Heart left ventricle (tissue), 16 donors: ENCODE measurements at places on chromosomes 12 and 14. TPM values are rescaled to one million over a fixed set of nuclear protein-coding genes. Genes with fewer than 3 reads are reported as not detected.

DNA sequence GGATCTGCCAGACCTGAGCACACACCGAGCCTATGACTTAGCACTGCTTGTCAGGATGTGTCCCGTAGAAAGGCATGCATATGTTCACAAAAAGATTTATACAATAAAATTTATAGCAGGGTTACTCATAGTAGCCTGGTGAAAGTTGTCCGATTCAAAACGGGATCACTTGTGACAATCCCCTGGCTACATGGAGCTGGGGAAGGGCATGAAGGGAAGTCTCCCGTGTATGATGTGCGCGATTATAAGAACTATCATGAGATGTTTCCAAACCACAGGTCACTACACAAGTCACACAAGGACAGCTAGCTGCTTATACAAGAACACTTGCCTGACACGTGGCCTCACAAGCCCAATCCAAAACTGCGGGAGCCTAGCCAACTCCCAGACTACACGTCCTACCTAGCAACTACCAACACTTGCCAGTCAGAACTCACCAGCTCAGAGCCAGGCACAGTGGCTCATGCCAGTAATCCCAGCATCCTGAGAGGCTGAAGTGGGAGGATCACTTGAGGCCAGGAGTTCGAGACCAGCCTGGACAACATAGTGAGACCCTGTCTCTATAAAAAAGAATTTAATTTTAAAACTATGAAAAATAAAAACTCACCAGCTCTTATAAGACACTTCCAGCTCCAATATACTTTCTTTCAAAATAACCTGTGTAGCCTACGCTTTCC, 7.5 kb upstream of the CDCA4 start:
- no peaks in the 10 kb centered on the region for H3K36me3 ChIP-seq
- H3K27ac ChIP-seq, result no peak overlapping the region
- H3K27me3 ChIP-seq, result no peaks in the 10 kb centered on the region
- H3K4me1 ChIP-seq, result peaks cover 48% of the 10 kb centered on the region
- H3K4me3 ChIP-seq, result no peak overlapping the region
- DNase-seq, result no peak

The ESPL1 gene
- polyA plus RNA-seq, result 0.18 TPM

GRCh38 chr12:93167331-93167730, 210.4 kb upstream of the NUDT4 start:
- H3K4me1 ChIP-seq, result no peaks in the 10 kb centered on the region
- H3K36me3 ChIP-seq, result no peaks in the 10 kb centered on the region
- no peaks in the 10 kb centered on the region for H3K27me3 ChIP-seq
- no peak overlapping the region for H3K27ac ChIP-seq
- peak overlapping the region; percentile 37 for H3K4me3 ChIP-seq
- DNase-seq, result no peak

The TBX5 gene
- 21.3 TPM for polyA plus RNA-seq

The STAC3 gene
- polyA plus RNA-seq, result 0.67 TPM

DNA sequence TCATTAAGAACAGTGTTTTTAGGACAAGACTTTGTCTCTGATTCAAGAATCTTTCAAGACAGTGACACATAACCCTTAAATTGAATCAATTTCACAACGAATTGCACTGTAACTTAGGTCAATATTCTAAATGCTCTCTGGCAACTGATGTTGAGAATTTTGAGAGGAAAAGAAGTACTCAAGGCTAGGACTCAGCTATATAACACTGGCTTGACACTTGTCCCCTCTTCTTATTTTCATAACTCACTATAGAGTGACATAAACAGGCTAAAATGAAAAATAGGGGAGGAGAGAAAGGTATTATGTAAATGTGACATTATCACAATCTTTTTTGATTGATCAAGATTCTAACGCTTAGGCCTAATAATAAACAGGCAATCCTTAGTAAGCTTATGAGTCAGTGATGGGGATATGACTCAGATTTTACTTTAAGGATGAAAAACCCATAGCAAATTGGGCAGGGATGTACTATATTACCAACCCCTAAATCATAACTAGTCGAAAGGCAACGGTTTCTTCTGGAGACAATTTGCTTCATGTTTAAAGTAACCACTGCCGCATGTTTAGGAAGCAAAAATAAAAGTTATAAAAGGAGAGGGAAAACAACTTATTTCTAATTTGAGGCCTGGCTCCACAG, 10.9 kb downstream of the BTG1 start:
- peaks cover 27% of the 10 kb centered on the region for H3K4me1 ChIP-seq
- H3K36me3 ChIP-seq, result no peaks in the 10 kb centered on the region
- peak overlapping the region; percentile 59 for H3K27ac ChIP-seq
- H3K4me3 ChIP-seq, result no peak overlapping the region

GRCh38 chr12:28374556-28374955, 184.3 kb downstream of the CCDC91 start:
- no peak overlapping the region for H3K4me3 ChIP-seq
- H3K27me3 ChIP-seq, result no peaks in the 10 kb centered on the region
- peaks cover 3% of the 10 kb centered on the region for H3K4me1 ChIP-seq
- no peak overlapping the region for H3K27ac ChIP-seq
- no peaks in the 10 kb centered on the region for H3K36me3 ChIP-seq

DNA sequence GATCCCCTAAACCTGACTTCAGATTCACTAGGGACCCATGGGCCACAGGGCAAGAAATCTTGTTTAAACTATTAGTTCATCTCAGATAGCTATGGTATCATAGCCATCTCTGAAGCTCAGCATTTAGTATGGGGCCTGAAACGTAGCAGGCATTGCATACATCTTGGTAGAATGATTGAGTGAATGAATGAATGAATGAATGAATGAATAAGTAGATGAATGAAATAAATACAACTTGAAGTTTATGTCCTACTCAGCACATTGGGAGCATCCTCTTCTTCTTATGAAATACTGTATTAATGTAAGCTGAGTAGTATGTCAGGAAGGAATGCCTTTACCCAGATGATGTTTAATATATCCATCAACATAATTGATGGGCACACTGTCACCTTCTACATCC, 175.4 kb upstream of the EEA1 start:
- H3K27me3 ChIP-seq, result no peaks in the 10 kb centered on the region
- no peaks in the 10 kb centered on the region for H3K4me1 ChIP-seq
- H3K4me3 ChIP-seq, result no peak overlapping the region
- no peak overlapping the region for H3K27ac ChIP-seq
- DNase-seq, result no peak

The OASL gene
- polyA plus RNA-seq, result 0.42 TPM

DNA sequence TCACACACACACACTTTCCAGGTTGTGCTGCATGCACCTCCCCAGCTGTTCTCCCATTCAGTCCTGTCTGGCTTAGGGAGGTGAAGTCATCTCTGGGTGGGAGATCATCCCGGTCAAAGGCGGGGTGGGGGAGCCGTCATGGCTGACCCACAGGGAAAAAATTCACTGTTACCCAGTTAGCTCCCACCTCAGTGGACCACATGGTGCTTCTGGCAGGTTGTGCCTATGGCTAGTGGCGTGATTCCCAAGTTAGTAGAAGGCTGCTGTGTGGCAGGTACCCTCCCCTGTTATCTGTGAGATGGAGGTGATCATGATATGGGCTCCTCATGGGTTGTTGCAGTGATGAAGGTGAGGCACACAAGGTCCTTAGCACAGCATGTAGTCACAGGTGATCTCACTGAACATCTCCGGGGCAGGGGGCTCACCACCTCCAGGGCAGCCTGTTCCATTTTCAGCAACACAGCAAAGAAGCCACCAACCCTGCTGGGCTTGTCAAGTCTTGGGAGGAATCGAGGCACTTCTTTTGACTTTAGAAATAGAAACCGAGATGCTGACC, 154.9 kb upstream of the CCND2 start:
- peaks cover 25% of the 10 kb centered on the region for H3K4me1 ChIP-seq
- no peaks in the 10 kb centered on the region for H3K36me3 ChIP-seq
- no peak overlapping the region for H3K4me3 ChIP-seq
- H3K27me3 ChIP-seq, result peaks cover 5% of the 10 kb centered on the region
- DNase-seq, result no peak

The SLC6A15 gene
- not detected for polyA plus RNA-seq

- H3K4me3 ChIP-seq, result no peak overlapping the region
- no peaks in the 10 kb centered on the region for H3K27me3 ChIP-seq
- no peak for DNase-seq
- H3K27ac ChIP-seq, result no peak overlapping the region
Observed at GRCh38 chr12:19771858-19772257, 332.6 kb downstream of the AEBP2 start.

The RPL6 gene
- 1,054 TPM for polyA plus RNA-seq

GRCh38 chr12:4148418-4149056, 125.0 kb upstream of the CCND2 start:
- H3K27me3 ChIP-seq, result peaks cover 7% of the 10 kb centered on the region
- no peak overlapping the region for H3K27ac ChIP-seq
- no peak overlapping the region for H3K4me3 ChIP-seq
- no peaks in the 10 kb centered on the region for H3K4me1 ChIP-seq
- no peaks in the 10 kb centered on the region for H3K36me3 ChIP-seq
- peak; percentile 84 for DNase-seq

The PIWIL1 gene
- polyA plus RNA-seq, result not detected

DNA sequence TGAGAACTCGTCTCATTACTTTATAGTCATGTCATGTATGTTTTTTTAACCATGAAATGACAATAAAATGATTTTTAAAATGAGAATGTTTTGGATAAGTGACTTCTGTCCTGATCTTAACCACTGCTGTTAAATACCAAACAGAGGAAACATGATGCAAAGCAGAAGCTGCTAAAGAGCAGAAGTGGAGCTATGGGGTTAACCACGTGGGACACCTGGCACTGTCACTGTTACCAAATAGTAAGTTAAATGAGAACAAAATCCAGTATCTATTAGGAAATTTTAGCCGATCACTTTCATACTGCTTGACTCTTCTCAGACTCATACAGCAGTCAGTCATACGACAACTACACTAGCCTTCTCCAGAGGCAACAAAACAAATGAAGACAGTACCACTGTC, 82.4 kb downstream of the SCAF11 start:
- H3K4me1 ChIP-seq, result no peaks in the 10 kb centered on the region
- H3K36me3 ChIP-seq, result peaks cover 45% of the 10 kb centered on the region
- no peaks in the 10 kb centered on the region for H3K27me3 ChIP-seq
- no peak for DNase-seq
- H3K27ac ChIP-seq, result no peak overlapping the region

DNA sequence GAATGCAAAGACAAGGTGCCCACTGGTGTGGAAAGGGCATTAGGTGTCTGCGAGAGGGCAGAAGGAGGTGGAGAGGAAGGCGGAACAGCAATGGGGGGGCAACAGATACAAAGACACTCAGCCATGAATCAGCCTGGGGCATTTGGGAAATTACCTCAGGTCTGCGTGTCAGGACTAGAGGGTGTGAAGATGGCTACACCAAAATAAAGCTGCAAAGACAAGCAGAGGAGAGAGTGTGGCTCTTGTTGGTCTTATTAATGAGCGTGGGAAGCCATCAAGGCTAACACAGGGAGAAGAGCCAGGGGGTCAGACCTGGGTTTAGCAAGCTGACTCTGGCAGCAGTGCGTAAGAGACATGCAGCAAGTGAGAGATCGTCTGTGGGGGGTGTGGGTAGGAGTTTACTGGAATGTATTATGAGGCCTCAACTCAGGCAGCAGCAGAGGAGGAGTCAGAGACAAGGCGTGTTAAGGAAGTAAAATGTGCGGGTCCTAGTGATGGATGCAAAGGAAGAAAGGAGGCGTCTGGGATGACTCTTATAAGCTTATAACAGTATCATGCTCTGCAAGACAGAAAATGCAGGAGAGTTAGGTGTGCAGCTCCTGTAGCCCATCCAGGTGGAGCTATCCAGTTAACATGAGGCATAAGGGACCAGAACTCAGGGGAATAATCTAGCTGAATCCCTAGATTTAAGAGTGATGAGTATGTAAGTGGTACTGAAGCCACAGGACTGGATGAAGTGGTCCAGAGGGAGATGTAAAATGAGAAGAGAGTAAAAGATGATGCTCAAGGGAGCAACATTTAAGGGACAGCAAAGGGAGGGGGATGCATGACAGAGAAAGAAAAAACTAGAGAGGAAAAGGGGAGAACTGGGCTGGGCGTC, 50.4 kb downstream of the KCNK10 start:
- no peaks in the 10 kb centered on the region for H3K27me3 ChIP-seq
- H3K4me1 ChIP-seq, result no peaks in the 10 kb centered on the region
- no peak overlapping the region for H3K4me3 ChIP-seq
- H3K27ac ChIP-seq, result no peak overlapping the region
- no peak for DNase-seq
- no peaks in the 10 kb centered on the region for H3K36me3 ChIP-seq

The TAMALIN gene
- 26.5 TPM for polyA plus RNA-seq

DNA sequence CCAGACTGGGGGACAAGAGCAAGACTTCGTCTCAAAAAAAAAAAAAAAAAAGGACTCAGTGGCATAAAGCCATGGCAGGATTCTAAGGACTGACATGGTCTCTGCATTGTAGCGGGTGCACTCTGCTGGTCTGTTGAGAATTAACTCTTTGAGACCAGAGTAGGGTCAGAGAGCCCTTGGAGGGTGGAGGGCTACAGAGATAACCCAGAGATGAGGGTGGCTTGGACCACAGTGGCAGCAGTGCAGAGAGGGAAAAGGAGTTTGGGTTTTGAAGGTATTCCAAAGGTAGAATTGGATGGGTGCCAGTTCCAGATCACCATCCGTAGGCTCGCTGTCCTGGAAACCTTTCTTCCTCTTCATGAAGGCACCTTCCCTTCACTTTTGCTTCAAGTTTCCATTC, 14.3 kb upstream of the DYNC1H1 start:
- no peak overlapping the region for H3K4me3 ChIP-seq
- no peak for DNase-seq
- H3K36me3 ChIP-seq, result no peaks in the 10 kb centered on the region
- H3K27ac ChIP-seq, result no peak overlapping the region
- peaks cover 20% of the 10 kb centered on the region for H3K4me1 ChIP-seq

DNA sequence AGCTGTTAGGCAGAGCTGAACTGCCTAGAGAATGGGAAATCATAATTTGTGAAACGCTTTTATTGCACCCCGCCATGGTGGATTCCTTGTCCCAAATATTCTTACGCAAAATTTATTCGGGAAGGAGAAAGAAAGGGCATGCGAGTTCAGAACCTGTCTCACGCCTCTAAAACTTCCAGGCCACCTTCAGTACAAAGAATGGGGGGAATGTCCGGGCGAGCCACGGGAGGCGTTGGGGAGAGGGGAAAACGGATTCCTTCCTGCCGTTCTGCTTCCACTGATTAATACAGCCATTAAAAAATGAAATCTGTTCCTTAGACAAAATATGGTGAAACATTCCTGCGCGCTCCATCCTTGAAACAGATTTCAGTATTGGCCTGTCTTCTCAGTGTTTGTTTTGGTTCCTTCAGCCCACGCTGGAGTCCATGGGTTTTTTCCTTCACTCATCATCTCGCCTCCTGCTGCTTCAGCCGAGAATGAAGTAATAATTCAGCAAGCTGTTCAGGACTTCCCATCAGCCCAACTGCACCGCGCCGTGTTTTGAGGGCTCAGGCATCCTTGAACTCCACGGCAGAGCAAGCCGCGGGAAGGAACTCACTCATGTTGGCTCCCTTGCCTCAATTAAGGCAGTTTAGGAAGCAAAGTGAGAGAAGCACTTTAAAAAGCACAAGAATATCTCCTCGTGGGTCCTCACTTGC, 47.7 kb upstream of the CDKN3 start:
- no peaks in the 10 kb centered on the region for H3K27me3 ChIP-seq
- H3K4me1 ChIP-seq, result no peaks in the 10 kb centered on the region
- no peaks in the 10 kb centered on the region for H3K36me3 ChIP-seq
- peak; percentile 68 for DNase-seq
- H3K27ac ChIP-seq, result no peak overlapping the region
